NK-92 treated with Interleukin-12 subunit alpha and Interleukin-12 subunit beta, amount 100 ng/mL, for 24 hours (cell line): ENCODE measurements at places on chromosomes 12 and 14.

DNA sequence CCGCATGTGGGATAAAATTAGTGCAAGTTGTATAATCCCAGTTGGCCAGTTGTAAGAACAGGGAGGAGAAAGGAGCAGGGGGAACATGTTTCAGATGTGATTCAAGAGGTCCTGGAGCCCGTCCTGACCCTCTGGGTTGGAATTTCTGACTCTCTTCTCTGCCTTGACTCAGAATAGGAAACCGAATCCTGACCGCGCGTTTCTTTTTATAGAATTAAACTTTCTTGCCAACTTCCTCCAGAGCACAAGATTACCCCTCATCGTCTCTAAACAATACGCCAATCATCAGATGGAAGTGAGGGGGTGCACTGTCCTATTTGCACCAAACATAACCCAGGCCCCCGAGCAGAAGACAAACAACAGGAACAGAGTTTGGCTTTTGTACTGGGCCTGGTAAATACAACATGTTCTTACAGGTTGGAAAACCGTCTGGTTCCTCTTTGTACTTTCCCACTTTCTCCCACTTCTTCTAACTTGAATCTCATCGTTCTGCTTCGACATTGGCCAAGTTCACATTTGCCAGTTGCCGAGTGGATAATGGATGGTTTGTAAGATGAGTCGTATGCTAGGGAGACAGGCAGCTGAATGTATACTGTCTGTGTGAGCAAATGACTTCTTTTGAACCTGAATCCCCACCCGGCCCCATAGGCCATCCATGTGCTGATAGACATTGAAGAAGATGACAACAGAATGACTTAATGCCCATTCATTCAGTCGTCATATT is 42.6 kb upstream of the MED13L start:
- no peak for DNase-seq

GRCh38 chr14:69986336-69986735 is 107.1 kb downstream of the SMOC1 start:
- no peak for DNase-seq

DNA sequence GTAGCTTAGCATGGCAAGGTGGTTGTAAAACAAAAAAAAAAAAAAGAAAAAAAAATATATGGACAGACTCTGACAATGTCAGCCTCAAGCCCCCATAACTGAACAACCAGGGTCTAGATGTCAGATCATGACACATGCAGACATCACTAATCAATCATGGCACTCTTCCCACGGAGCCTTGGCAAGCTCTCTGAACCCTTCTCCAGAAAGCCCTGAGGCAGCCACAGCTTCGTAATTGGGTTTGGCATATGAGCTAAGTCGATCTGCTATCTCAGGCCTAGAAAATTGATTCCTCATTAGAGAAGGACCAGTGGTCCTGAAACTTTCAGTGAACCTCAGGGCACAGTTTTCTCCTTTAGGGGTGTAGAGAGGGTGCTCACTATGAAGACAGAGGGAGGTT is 112.2 kb downstream of the GPR135 start:
- DNase-seq = no peak

DNA sequence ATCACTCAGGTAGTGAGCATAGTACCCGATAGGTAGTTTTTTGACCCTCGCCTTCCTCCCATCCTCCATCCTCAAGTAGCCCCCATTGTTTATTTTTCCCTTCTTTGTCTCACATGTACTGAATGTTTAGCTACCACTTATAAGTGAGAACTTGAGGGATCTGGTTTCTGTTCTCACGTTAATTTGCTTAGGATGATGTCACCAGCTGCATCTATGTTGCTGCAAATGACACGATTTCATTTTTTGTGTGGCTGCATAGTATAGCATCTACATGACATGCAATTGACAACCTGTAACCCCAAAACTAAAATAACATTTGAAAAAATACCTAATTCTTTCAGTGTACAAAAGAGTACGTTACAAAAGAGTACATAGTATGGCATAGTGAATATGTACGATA is 254.0 kb upstream of the NOVA1 start:
- DNase-seq = no peak

- DNase-seq = no peak
Observed at GRCh38 chr14:99644723-99645544, at the start of gene HHIPL1. HHIPL1 (plus strand) TSS chr14:99645129; CDS start chr14:99645208, 79 bp downstream.

DNA sequence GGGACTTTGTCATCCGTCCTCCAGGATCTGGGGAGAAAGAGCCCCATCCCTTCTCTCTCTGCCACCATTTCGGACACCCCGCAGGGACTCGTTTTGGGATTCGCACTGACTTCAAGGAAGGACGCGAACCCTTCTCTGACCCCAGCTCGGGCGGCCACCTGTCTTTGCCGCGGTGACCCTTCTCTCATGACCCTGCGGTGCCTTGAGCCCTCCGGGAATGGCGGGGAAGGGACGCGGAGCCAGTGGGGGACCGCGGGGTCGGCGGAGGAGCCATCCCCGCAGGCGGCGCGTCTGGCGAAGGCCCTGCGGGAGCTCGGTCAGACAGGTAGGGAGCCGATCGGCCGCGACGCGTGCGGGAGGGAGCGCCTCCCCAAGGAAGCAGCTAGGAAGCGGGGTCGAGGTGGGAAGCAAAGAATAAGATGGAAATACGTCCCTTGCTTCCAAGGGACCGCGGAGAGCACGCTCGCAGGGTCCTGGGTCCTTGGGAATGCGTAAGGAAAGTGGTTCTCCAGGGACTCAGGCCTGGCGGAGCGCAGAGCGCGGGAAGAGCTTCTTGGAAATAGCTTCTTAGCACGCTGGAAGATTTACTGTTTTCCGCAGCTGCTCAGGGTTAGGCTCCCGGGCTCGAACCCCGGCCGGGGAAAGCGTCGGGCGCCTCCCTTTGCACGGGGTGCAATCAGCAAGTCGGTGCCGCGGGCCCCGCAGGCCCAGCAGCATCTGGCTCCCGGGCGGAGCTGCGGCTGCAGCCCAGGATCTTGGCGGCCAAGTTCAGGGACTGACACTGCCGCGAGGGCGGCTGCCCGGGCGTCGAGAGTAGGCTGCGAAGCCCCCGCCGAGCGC is 457 bp downstream of the SOCS2 start:
- no peak for DNase-seq

GRCh38 chr12:54398995-54399793 is 14.7 kb upstream of the ZNF385A start:
- DNase-seq = peak; percentile 41

DNA sequence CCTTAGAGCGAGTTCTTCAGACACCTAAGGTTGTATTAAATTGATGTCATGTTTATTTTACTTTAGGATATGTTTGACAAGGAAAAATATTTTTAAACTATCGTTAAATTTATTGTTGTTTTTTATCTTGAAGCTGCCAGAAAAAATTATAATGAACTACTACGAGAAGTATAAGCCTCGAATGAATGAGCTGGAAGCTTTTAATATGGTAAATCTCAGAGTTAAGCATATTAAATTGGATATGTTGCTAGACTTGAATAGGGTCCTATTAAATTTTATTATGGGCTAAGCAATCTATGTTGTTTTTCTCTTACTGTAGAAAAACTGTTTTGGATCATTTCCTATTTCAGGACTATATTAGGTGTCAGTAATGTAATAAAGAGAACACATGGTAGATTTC is 118.2 kb downstream of the METTL25 start:
- DNase-seq = no peak

DNA sequence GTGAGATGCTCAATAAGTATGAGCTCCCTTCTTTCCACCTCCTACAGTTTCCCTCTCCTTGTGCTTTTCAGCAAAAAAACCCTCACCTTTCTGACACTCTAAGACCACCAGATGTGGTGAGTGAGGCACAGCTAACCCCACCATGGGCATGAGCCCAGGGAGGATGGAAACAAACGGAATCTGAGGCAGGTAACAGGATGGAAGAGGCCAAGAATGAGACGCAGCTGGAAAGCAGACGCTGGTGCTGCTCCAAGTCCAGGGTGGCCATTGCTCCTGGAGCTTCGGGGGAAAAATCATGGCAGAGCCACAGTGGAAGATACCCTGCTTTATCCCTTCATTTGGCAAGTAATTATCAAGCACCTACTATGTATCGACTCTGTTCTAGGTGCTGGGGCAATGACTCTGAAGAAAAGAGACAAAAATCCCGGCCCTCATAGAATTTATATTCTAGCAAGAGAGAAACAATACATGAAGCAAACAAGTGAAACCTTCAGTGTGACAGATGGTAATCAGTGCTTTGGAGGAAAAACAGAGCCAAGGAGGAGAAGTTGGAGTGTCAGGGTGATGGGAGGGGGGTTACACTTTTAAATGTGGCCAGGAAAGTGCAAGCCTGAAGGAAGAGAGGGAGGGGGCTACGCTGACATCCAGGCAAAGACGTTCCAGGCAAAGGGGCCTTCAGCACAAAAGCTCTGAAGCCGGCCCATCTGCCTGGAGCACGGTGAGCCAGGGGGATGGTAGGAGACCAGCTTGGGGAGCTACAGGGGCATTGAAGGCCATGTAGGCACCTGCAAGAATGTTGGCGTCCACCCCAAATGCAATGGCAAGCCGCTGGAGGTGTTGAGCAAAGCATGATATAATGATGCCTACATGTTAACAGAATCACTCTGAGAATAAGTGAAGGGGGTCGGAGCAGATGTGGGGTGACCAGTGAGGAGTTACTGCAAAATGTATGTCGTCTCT is 154.2 kb downstream of the DPF3 start:
- DNase-seq = no peak

DNA sequence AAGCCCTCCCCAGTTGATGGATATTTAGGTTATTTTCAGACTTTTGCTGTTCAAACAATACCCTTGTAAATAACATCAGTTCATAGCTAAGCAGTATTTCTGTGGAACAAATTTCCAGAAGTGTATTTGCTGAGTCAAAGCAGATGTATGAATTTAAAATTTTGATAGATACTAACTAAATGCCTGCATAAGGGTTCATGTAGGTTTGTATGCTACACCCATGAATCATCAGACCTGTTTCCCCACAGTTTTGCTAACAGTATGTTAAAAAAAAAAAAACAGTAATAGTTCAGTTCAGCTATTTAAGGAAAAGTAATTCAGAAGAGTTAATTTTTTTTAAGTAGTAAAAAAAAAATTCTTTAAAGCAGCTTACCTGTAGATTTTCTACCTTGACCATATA is 236.1 kb upstream of the DIO2 start:
- no peak for DNase-seq

GRCh38 chr12:3432176-3432742 is 58.7 kb upstream of the PRMT8 start:
- DNase-seq = no peak

- no peak for DNase-seq
Observed at GRCh38 chr14:73973497-73973896, 23.4 kb downstream of the COQ6 start.

- DNase-seq = no peak
Observed at GRCh38 chr14:65214741-65215140, 112.4 kb upstream of the MAX start.

DNA sequence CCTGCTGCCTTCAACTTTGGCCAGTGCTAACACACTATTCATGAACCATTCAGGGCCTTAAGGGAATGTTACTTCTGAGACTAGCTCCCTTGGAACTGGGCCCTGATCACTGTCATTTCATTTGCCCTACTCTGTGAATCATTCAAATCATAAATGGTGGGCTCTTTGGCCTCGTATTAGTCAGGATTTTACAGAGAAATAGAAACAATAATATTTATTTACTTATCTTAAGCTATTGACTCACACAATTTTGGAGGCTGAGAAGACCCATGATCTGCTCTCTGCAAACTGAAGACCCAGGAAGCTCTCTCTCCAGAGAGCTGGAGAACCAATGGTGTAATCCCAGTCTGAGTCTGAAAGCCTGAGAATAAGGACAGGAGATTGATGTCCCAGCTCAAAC is 398.5 kb downstream of the LRIG3 start:
- DNase-seq = no peak

DNA sequence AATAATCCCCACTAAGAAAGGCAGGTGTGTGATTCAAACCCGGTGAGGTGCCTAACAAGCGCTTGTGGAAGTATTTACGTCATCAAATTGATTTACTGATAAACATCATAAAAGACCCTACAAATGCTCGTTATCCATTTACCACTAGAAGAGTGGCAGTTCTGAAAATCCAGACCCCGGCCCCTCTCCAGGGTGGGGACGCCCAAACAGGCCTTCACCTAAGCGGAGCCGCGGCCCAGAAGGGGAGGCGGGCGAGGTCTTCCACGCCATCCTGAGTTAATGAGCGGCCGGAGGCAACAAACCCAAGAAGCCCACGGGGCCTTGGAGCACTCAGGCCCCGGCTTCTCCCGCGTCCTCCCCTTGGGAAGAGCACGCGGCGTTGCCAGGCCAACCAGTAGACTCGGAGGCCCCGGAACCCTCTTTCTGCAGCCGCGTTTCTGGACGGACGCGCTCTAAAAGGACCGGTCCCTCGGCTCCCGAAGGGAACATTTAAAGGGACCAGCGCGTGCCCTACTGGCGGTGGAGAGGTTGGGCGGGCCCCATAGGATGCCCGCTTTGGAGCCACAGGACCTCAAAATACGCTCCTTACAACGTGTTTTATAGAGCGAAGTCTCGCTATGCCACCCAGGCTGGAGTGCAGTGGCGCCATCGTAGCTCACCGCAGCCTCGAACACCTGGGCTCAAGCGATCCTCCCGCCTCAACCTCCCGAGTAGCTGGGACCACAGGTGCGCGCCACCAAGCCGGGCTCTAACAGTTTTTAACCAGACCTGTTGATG is 3.5 kb downstream of the PTPN21 start:
- no peak for DNase-seq

- no peak for DNase-seq
Observed at GRCh38 chr12:94172973-94173372, 24.6 kb downstream of the PLXNC1 start.

- DNase-seq = no peak
Observed at GRCh38 chr12:85253853-85254252, 26.2 kb upstream of the ALX1 start.

DNA sequence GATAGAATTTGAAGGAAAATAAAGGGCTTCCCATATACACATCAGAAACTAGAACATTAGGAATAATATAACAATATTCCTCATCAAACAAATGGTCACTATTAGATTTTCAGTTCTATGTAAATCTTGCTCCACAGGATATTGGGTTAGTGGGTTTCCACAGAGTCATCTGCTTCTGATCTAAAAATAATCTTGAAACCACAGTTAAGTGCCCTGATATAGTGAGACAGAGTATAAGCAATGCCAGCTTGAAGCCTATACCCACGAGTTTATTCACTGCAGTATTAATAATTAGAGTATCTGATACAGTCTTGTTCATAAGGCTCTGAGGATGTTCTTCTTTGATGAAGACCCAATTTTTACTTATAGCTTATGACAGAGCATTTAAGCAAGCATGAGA is 74.5 kb upstream of the ATF7IP start:
- no peak for DNase-seq

GRCh38 chr12:3117144-3117581 is 40.0 kb downstream of the TSPAN9 start:
- no peak for DNase-seq

GRCh38 chr14:85535991-85536832 is 6.3 kb downstream of the FLRT2 start:
- DNase-seq = no peak

GRCh38 chr14:103074729-103075367 is 9.2 kb upstream of the LBHD2 start:
- DNase-seq = no peak
